ENCODE measurements at places on chromosomes 4 and X.

DNA sequence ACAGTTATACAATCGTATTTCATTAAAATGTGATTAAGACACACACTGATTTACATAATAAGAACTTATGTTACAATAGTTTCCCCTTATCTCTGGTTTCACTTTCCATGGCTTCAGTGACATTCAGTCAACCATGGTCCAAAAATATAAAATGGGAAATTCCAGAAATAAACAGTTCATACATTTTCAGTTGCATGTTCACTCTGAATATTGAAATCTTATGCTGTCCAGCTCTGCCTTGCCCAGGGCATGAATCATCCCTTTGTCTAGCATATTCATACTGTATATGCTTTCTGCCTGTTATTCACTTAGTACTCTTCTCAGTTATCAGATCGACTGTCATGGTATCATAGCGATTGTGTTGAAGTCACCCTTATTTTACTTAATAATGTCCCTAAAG, 173.8 kb upstream of the DCAF12L2 start:
- DNase-seq: no peak

DNA sequence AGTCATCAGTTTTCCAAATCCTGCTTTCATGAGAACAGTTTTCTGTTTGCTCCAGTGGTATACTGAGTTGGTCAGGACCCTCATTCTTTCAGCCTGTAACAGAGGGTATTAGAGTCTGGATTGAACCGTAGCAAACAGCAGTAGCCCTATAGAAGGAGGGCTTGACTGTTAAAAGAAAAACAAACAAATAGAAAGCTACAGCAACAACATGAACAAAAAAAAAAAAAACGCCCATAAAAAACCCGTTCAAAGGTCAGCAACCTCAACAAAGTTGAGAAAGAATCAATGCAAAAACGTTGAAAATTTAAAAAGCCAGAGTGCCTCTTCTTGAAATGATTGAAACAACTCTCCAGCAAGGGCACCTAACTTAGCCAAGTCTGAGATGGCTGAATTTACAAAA, 64.7 kb upstream of the UGT2B10 start:
- DNase-seq: no peak

GRCh38 chr4:18180122-18180521, 158.6 kb upstream of the LCORL start:
- DNase-seq: no peak

DNA sequence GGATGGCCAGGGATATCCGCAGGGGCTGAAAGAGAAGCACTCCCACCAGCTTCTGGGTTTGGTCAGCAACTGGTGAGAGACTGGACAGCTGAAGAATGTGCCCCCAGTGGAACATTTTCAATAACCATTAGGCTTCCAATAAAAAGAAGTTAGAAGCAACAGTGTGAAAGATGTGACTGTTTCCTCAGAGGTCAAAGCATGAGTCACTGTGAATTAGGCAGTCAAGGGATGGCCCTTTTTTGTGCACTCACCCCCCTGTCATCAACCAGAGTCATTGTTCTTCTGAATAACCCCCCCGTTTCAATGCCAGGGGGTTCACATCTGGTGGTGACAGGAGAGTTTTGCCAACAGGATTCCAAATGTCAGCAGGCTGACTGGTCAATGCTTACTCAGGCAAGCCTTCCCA, 74.6 kb upstream of the SH3RF1 start:
- no peak for DNase-seq

DNA sequence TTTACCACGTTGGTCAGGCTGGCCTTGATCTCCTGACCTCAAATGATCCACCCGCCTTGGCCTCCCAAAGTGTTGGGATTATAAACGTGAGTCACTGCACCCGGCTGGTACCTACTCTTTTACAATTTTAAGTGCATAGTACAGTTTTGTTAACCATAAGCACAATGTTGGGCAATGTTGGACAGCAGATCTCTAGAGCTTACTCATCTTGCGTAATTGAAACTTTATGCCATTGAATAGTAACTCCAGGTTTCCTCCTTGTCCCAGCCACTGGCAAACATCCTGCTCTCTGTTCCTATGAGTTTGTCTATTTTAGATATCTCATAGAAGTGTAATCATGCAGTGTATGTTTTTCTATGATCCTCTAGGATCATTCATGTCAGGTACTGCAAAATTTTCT, 9.3 kb upstream of the CPE start:
- no peak for DNase-seq

GRCh38 chrX:131818297-131818936, 204.7 kb upstream of the STK26 start:
- no peak for DNase-seq

- DNase-seq: no peak
These were observed 125.1 kb downstream of the FGF16 start for GRCh38 chrX:77572322-77572721.

- no peak for DNase-seq
These were observed 95.2 kb downstream of the ATG4A start for GRCh38 chrX:108186811-108187210.

- no peak for DNase-seq
These were observed 672 bp downstream of the PGM2 start for GRCh38 chr4:37827030-37827685.

- DNase-seq: no peak
These were observed at the start of gene NPFFR2 for GRCh38 chr4:72031868-72032608. NPFFR2 (plus strand) TSS chr4:72032000; CDS start chr4:72128592, 96,592 bp downstream.

- DNase-seq: no peak
These were observed 58.6 kb upstream of the P2RY10 start for GRCh38 chrX:78886550-78886949.

GRCh38 chr4:182143822-182144625, 99.2 kb upstream of the TENM3 start:
- DNase-seq: no peak

DNA sequence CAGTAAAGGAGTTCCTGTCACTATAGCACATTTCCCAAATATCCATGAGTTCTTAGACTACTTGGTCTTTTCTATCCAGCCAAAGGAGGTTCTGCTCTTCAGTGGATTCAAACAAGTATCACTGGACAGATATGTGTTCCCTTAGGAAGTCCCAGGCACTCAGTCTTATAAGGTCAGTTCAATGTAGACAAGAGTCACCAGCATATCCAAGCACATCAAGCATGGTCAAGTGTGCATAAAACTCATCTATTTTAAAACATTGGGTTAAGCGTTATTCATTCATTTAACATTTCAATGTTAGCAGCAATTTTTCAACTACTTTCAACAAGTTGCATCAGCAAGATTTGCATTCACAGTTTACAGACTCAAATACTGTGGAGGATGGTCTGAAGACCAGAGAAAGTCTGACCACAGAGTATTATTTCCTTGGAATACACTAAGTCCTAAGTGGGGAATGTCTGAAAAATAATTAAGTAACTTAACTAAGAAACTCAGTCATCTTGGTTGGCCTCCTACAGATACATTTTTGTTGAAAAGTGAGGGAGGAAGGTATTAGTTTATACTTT, 630.5 kb upstream of the IGFBP7 start:
- no peak for DNase-seq

GRCh38 chrX:136738049-136738729, 42.5 kb downstream of the ARHGEF6 start:
- no peak for DNase-seq

DNA sequence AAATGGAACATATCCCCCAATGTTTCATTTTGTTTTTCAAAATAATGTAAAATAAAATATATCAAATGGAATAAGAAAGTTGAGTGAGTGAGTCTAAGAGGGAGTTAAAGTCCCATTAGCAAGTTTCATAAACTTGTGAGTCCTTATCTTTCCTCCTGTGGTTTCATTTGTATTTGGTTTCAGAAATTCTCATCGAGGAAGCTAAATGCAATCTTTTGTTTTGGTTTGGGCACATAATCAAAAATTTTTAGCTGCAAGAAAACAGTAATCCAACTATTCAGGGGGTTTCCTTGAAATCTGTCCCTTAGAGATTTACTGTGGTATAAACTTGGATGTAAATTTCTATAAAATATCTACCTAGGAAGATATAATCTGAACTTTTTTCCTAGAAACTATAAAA, 124.2 kb downstream of the CAMK2D start:
- no peak for DNase-seq

GRCh38 chr4:97317201-97317600, 826.1 kb downstream of the STPG2 start:
- no peak for DNase-seq

- DNase-seq: no peak
These were observed 161.0 kb upstream of the HS3ST1 start for GRCh38 chr4:11589676-11590075.

DNA sequence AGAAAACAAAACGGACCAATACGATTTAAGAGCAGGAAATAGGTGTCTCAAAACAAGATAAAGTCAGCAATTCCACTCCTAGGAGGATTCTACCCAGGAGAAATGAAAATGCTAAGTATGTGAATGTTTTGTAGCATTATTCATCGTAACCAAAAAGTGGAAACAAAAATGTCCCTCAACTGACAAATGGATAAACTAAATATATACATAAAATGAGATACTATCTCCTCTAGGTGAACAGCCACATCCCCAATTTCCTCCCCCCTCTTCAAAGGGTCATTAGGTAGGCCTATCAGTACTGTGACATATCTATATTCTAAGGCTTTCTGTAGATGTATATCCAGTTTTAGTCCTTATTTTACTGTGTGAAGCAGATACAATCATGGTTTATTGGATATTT, 18.0 kb downstream of the DDX3X start:
- DNase-seq: no peak

GRCh38 chr4:13493793-13494192, 9.7 kb upstream of the RAB28 start:
- DNase-seq: no peak

DNA sequence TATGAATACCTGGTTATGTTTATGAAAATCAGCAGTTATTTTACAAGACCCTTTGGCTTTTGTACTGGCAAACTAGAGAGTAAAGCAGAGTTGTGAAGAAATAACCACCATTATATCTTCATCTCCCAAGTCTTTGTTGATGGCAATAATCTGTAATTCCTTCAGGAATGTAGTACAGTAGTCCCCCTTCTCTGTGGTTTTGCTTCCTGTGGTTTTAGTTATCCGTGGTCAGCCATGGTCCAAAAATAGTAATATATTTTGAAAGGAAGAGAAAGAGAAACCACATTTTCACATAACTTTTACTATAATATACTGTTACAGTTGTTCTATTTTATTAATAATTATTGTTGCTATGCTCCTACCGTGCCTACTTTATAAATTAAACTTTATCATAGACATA, 27.8 kb downstream of the BANK1 start:
- no peak for DNase-seq

GRCh38 chr4:106893395-106893881, 142.7 kb downstream of the DKK2 start:
- no peak for DNase-seq

DNA sequence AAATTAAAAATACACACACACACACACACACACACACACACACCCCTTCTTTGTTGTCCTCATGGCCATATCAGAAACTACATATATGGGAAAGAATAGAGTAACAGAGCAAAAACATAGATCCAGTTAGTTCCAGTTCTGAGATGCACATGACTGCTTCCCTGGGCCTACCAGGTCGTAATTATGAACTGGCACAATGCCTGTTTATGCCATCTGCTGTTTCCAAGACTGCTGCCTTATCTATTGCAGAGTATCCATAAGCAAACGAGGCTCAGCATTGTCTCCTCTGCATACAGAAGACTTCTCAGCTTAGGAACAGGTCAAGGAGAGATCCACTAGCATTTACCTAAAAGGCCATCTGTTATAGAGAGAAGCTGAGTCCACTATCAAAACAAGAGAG, 789.0 kb downstream of the TECRL start:
- no peak for DNase-seq

DNA sequence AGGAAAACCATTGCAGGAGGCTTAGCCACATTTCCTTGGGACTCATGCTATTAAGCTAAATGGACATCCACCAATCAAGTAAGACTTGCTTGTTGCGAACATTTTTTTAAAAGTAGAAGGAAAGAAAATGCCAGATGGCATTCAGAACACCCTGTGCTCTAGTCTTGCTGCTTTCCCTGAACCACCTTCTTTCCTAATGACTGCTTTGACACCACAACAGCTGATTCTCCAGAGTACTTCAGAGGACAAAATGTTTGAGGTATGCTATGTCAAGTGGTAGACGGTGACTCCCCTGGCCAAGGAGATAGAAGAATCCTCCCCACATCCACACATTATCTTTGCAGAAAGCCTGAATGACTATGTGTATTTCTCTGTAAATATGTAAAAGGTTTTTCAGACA, 65.4 kb downstream of the ANK2 start:
- no peak for DNase-seq

GRCh38 chr4:1551211-1551610, 132.9 kb downstream of the FAM53A start:
- DNase-seq: no peak

- DNase-seq: no peak
These were observed 735 bp upstream of the CHRDL1 start for GRCh38 chrX:110796407-110796697.

DNA sequence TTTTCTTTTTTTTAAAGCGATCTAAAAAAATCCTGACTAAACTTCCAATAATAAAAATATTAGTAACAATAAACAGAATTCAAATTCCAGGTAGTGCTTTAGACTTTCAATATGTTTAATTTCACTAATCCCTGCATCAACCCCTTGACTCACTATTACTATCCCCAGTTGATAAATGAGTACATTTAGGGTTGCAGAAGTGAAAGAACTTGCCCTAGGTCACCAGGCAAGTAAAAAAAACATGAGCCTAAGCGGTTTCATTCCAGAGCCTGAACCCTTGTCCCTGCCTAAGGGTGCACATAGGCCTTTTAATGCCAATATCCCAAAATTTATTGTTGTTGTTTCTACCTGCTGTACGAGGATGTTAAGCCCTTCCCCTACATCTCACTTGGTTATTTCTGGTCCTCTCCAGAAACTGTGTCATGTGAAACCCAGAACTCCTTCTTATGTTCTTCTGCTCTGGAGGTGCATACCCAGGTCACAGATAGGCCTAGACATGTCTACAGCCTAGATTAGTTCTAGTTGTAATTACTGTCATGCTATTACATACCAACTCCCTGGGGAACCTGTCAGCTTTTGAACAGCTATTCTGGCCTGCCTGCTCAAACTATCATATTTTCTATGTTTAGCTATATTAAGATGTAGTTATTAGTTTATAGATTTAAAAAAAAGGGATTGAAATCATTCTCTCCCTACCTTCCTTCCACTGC, 244.5 kb upstream of the PITX2 start:
- no peak for DNase-seq

DNA sequence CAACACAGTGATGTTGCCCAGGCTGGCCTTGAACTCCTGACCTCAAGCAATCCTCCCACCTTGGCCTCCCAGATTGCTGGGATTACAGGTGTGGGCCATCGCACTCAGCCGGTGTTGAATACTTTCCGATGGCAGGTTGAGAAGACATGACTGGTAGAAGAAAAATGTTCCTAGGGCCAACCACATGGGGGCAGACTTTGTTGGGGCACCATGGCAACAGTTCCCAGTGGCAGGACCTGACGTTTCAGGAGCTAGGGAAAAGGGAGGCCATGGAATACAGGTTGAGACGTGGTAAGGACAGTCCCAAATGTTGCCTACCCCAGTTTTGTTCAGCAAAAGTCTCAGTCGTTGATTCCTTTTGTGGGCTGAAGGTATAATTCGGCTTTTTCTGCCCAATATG, 134.6 kb downstream of the ASMT start:
- no peak for DNase-seq

- no peak for DNase-seq
These were observed 205.2 kb downstream of the ADGRL3 start for GRCh38 chr4:61405307-61405706.

All from effector memory CD4-positive, alpha-beta T cell (primary cell).